ENCODE measurements at places on chromosomes 12 and 14.
A peak's percentile ranks its signal among the peaks of the same experiment; 100 is the strongest.

GRCh38 chr14:32381869-32382268 is 52.8 kb downstream of the AKAP6 start:
- no peak for DNase-seq

DNA sequence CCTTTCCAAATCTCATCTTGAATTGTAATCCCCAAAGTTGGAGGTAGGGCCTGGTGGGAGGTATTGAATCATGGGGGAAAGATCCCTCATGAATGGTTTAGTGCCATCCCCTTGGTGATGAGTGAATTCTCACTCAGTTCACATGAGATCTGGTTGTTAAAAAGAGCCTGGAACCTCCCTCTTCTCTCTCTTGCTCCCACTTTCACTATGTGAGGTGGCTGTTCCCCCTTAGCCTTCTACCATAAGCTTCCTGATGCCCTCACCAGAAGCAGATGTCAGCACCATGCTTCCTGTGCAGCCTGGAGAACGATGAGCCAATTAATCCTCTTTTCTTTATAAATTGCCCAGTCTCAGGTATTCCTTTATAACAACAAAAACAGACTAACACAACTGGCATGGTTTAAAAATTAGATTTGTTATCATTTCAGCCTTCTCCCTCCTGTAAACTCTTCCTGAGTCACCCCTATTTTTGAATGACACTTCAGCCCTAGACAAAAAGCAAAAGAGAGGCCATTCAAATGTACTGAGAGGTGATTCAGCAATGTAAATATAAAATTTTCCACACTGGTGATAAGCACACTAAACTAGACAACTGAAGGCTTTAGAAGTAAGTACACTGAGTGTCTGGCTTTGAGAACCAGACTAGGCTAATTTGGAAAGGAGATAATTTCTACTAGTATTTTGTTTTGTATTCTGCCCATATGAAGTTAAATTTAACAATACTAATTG is 212.1 kb upstream of the ABCD2 start:
- no peak for DNase-seq

DNA sequence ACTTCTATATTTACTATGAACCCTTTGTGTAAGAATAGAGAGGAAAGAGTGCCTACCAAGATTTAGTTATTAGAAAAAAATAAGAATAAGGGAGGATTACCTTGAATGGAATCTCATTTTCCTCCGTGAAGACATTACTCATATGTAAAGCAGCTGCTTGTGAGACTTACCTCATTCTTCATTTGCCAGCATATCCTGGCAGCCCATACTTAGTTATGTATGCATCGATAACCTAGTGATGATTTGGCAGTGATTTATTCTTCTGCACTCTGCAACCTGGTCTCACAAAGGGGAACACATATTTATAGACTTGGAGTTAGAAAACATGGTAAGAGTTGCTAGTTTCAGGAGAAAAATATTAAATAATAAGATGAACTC is 56.8 kb downstream of the LRFN5 start:
- DNase-seq, result no peak

GRCh38 chr14:51318813-51319597 is 79.0 kb downstream of the TMX1 start:
- peak; percentile 21 for DNase-seq

DNA sequence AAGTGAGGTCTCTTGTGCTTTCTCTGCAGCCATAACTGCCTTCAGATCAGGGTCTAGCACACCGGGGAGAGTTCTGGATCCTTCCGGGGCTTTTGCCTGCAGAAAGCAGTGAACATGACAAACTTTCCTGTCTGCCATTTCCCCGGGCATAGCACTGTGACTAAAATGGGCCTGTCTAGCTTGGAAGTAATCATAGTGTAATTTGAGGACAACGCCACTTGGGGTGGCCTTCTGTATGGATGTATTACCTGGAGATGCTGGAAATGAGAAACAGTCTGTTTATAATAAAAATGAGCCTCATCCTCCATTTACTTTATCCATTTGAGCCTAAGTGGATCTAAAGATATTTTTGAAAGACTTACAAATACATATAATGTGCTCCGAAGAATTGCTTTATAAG is 453.7 kb downstream of the VRK1 start:
- DNase-seq, result no peak

DNA sequence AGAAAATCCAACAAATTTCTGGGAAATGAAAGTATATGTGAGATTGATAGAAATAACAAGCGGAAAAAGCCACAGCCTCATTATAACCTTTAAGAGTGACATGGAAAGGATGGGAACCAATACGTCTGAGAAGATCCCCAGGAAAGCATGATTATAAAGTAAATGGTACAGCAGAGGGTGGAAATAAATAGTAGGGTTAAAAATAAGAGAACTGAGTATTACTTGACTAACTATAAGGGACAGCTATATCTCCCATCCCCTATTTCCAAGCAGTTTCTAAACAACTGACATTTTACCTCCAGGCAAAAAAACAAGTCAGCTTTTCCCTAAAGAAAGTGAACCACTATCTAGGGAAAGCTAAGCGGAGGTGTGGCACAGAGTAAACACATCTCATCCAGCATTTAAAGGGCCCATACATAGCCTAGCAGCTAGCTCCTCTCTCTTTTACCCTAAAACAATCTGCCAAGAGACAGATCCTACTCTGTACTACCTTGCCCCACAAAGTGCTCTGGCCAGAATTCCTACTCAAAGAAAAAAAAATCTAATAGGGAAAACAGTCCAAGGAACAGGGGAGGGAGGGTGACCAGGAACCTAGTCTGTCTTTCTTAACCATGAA is 11.2 kb downstream of the OSBPL8 start:
- DNase-seq, result no peak

DNA sequence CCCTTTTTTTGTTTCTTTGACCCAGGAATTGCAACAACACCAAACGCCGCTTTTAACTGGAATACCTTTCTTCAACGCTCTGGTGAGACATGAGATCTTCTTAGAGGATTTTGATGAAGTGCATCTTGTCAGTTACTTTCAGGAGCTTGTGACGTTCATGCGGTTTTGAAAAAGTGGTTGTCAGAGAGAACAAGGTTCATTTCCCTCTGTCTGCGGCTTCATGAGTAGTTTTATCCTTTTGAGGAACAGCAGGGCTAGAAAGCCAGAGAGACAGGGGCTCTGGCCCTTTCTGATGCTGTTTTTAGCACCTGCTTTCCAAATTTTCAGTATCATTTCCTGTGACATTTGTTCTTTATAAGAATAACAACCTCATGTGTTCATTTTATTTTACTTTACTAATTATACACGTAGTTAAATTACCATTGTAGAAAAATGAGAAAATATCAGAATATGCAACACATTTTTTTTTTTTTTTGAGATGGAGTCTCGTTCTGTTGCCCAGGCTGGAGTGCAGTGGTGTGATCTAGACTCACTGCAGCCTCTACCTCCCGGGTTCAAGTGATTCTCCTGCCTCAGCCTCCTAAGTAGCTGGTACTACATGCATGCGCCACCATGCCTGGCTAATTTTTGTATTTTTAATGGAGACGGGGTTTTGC is 61.8 kb downstream of the GLT1D1 start:
- DNase-seq, result no peak
